Activated naive CD4-positive, alpha-beta T cell treated with anti-CD3 and anti-CD28 coated beads, Interleukin-2, amount 50 U/mL, for 72 hours (primary cell): ENCODE measurements at places on chromosomes 1 and 21. TPM values are rescaled to one million over a fixed set of nuclear protein-coding genes. Genes with fewer than 3 reads are reported as not detected.

DNA sequence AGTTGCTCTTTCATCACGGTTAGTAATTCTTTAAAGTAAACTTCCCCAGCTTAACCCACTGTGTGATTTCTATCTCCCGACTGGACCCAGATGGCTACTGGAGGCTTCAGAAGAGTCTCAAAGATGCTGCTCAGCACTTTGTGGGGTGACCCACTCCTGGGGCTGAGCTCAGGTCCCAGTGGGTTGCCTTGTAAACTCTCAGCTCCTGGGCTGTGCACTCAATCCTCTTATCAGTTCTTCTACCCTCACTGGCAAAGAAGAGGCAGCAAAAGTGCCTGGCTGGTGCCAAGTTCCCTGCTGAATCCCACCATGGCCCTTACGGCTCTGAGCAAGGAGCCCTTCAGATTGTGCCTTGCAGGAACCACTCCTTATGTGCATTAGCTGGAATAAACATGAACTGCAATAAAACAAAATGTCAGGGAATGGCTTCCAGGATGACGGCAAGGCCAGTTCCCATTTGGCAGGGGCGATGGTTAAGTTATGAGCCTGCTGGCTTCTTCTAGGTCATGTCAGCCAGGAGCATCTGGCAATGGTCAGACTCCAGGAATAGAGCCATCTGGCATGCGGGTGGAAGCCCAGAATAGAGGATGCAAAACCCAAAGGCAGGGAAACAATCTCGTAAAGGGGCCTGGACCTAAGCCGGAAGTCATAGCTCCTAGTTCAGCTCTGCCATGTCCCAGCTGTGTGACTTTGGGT lies 6.8 kb downstream of the MYOC start:
- no peak for DNase-seq

KCNE2 gene
- 0.31 TPM for total RNA-seq

- DNase-seq: no peak
Measured at GRCh38 chr1:14996133-14997050, 157.2 kb upstream of the TMEM51 start.

OR2L2 gene
- total RNA-seq: 0.23 TPM

VPS13D gene
- 40.7 TPM for total RNA-seq

- no peak for DNase-seq
Measured at GRCh38 chr21:38438462-38438893, 59.8 kb downstream of the ERG start.

DNA sequence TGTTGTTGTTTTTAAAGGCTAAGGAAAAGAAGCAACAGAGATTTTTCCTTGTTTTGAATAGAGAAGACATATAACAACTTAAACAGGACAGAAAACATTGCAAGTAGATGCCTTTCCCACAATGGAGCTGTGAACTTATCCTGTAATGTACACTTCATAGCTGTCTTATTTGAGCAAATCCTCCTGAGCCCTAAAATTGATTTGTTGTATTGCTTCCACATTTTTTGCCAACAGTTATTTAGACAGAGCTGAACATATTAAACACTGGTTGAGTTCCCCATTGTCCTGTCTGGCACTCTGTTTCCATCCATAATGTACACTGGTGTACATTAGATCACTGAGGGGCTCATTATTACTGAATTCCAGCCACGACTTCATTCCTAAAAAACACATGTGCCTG lies 32.2 kb downstream of the CACHD1 start:
- no peak for DNase-seq

- no peak for DNase-seq
Measured at GRCh38 chr21:39110431-39110830, 72.8 kb downstream of the PSMG1 start.

DNA sequence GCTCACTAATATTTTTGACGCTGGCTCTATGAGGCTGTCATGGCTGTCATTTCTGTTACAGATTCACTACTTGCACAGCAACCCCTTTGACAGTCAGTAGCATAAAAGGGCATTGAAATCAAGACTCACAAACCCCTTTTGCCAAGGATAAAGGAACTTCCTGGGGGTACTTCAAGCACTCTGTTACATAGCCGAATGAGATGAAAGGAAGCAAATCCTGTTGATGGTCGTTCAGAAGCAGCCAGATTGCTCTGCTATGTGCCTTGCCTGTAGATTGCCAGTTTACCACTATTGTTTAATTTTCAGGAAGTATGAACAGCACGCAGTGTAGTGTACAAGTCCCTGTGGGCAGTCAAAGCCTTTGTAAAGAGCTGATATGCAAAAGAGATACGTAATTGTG lies 296.2 kb downstream of the LRRIQ3 start:
- no peak for DNase-seq

DNA sequence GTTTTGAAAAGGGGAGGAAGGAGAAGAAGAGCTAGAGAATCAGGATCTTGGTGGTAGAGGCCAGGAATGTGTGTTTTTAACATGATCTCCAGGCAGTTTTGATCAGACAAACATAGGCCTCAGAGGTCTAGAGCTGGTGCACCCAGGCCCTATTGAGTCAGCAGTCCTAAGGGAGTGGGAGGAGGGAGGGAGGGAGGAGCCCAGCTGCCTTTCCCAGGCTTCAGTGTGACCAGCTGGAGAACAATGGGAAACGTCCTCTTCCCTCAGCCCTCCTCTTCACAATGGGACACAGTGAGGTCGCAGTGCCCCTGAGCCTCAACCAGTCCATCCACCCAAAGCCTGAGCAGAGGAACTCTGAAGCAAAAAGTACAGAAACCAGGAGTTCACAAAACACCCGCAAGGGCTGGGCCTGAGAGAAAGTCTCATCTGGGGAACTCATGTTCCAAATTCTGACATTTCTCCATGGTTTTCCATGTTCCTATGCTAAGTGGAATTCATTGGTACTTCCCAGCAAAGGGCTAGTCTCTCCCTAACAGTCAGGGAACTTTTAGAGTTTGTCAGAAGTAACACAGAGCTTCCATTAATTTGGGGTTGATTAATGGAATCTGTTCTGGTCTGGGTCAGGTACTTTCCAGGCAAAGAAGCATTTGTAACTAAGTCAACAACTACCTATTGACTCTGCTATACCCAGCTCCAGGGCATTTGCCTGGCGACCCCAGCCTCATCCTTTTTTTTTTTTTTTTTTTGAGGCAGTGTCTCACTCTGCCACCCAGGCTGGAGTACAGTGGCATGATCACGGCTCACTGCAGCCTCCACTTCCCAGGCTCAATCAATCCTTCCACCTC lies 37.5 kb downstream of the ELAPOR1 start:
- DNase-seq: no peak

CAMK1G gene
- total RNA-seq: not detected

CFHR4 gene
- not detected for total RNA-seq

DNA sequence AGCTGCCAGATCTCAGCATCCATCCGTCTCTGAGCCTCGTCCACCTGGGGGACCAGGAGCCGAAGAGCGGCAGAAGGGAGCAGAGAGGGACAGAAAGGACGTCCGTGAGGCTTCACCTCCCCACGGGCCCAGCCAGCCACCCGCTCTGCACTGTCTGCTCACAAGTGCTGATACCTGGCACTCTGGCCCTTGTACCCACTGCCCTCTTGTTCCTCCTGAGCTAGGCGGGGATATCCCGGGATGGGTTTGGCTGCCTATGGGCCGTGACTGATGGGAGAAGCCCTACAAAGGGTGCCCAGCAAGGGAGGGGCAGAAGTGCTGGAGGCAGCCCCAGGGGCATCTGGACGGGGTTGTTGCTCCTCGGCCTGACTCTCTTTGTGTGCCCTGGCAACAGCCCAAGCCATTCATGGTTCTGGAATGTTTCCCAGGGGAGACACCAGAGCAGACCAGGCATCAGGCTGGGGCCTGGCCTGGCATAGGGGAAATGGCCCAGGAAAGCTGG lies 57.6 kb downstream of the LDLRAD2 start:
- DNase-seq: no peak

GRCh38 chr1:59323879-59324278 lies 27.0 kb downstream of the FGGY start:
- DNase-seq: no peak

DNA sequence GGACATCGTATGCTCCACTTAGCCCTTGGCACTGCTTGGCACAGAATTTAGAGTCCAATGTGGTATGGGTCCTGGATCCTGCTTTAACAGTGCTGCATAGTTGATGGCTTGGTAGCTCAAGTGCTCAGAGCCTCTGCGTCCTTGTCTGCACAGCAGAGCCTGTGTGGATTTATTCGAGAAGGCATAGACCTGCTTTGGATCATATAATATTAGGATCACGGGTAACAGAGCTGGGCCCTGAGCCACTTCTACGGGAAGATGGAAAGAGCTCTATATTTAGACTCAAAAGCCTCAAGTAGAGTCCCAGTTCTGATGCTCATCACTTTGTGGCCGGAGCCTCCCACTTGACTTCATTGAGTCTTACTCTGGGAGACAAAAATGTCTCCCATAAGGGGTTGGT lies 164.4 kb upstream of the EDN2 start:
- DNase-seq: peak; percentile 16

DNA sequence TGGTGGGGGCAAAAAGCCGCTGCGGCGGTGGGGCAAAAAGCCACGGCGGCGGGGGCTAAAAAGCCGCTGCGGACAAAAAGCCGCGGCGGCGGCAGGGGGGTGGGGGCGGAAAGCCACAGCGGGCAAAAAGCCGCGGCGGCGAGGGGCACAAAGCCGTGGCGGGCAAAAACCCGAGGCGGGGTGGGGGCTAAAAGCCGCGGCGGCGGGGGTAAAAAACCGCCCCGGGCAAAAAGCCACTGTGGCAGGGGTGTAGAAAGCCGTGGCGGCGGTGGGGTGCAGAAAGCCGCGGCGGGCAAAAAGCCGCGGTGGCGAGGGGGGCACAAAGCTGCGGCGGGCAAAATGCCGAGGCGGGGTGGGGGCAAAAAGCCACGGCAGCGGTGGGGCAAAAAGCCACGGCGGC lies 3901.8 kb downstream of the SRGAP2C start:
- DNase-seq: no peak

DNA sequence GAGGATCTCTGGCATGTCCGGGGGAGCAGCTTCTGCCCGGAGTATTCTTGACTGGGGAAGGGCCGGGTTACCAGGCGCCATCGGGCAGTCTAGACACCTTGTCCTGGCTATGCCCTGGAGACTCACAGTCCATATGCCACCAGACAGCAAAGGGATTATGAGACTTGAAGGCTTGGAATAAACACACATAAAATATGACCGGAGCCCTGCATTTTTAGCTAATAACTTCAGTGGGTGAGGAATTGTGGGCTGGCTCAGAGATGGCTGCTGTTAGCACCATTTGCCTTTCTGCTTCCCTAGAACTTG lies 15.5 kb downstream of the NTPCR start:
- DNase-seq: no peak

- DNase-seq: no peak
Measured at GRCh38 chr1:22508329-22508728, 55.0 kb upstream of the EPHA8 start.

DNA sequence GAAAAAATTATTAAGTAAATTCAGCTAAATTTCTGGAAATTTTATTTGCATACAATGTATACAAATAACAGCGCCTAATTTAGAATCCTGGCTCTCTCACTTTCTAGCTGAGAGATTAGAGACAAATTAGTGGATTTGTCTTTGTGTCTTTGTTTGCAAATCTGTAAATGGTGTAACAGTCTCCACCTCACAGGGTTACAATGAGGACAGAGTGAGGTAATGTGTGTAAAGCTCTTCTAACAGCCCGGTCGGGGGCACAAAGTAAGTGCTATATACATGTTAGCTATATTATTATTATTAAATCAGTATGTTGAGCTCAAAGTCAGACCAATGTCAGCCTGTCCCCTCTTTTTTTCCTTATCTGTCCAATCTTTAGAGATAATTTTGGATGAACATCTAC lies 5.0 kb upstream of the ADAMTSL4 start:
- no peak for DNase-seq

DNA sequence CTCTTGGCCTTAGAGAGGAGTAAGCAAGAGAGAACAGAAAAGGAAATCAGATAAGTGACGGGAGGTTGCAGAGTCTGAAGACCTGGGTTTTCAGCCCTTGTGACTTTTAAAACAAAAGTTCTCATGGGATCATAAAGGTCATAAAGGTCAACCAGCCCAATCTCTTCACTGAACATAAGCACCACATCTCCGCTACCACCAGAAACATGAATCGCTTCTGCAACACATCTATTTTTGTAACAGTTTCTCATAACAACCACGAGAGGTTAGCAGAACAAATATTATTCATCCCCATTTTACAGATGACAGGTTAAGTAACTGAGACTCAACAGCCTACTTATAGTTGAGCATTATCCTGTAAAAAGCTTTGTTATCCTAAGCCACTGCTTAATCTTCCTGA lies 5.9 kb downstream of the TRAPPC3 start:
- DNase-seq: no peak

DNA sequence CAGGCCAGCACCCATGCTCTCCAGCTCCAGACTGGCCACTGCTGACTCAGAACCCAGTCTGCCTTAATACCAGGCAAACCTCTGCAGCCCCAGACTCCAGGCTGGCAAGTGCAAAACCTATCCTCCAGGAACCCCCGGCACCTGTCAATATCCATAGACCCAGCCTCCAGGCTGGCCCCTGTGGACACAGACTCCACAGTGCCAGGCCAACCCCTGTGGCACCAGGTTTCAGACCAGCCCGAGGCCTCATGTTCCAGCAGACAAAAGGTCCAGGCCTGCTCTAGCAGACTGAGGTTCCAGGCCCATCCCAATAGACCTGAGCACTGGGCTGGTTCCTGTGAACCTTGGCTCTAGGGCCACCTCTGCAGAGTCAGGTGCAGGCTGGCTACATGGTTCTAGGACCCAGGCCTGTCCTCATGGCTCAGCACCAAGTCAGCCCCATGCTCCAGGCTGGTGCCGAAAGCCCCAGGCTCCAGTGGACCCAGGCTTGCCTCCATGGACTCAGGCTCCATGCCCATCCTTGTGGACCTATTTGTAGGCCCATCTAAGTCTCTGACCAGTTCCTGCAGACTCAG lies 118.2 kb downstream of the WDR3 start:
- no peak for DNase-seq

GRCh38 chr1:102790997-102791396 lies 317.3 kb downstream of the COL11A1 start:
- DNase-seq: no peak

FMOD gene
- total RNA-seq: 1.4 TPM

DNA sequence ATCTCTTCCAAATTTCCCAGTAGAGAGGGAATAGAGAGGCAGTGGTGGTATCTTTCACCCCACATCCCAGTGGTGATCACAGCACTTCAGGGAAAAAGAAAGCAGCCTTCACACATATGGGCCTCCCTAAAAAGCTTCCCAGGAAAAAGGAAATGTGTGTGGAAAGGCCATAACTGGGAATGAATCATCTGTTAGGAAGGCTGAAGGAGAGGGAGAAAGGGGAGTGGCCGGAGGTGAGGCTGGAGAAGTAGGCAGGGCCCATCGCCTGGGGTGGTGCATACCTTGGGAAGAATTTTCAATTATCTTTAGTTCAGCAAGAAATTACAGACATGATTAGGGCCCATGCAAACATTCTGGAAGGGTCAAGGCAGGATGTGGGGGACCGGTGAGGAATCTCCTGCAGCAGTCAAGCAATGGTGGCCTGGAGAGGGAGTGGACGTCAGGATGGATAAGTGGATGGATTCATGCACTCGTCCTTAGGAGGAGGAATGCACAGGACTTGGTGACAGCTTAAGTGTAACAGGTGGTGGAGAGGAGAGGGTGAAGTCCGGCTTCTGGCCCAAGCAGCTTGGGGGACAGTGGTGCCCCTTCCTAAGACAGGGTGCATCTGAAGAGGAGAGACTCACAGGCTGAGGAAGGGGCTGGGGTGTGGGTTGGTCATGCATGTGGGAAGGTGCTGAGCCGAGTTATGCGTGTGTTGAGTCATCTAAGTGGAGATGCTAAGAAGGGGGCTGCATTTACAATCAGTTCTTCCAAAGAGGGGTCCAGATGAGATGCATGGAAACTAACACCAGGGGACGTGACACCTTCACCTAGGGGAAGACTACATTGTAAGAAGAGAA lies 17.9 kb downstream of the HIVEP3 start:
- no peak for DNase-seq

GRCh38 chr1:201395936-201396335 lies 3.2 kb downstream of the LAD1 start:
- DNase-seq: no peak

- DNase-seq: no peak
Measured at GRCh38 chr1:169928438-169929209, 34.9 kb upstream of the SCYL3 start.
